ENCODE measurements at places on chromosomes 13 and 19.

- no peak for DNase-seq
These were observed 56.2 kb upstream of the UBE2L5 start for GRCh38 chr13:30366088-30366487.

DNA sequence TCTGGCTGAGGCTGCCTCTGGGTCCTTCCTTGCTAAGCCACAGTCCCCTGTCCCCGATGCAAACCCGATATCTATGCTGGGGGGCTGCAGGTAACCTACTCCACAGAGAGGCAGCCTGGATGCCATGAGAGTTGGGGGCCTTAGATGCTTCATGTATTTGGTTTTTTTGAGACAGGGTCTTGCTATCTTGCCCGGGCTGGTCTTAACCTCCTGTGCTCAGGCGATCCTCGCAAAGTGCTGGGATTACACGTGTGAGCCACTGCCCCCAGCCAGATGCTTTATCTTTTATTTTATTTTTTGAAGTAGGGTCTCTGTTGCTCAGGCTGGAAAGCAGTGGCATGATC, 1.5 kb downstream of the ATCAY start:
- DNase-seq: no peak

GRCh38 chr13:30255696-30256095, 51.7 kb downstream of the KATNAL1 start:
- DNase-seq: no peak

- DNase-seq: no peak
These were observed 16.7 kb downstream of the MYBPC2 start for GRCh38 chr19:50449236-50449899.

- DNase-seq: no peak
These were observed 39.8 kb downstream of the DACH1 start for GRCh38 chr13:71827241-71827640.

DNA sequence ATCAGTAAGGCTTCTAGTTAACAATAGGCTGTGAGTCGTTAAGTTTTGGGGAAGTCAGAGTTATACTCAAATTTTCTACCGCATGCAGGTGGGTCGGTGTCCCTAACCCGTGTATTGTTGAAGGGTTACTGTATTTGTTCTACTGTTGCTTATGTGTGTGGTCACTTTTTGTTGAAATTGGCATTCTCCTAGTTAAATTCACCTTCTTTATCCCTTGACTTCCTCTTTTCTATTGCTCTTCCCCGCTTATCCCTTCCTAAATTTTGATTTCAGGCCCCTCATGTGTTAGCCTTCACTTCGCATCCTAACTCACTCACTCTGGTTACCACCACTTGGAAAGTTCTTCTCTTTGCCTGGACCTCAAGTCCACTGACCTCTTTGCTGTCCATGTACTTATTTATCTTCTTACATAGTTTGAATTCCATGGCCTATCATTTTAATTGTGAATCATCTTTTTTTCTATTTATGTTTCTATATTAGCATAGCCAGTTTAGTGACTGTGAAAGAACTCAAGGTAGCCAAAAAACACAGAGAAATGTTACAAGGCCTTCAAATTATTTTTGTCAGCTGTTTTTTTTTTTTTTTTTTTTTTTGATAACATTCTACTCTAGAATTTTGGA, 52.9 kb downstream of the NDFIP2 start:
- no peak for DNase-seq

DNA sequence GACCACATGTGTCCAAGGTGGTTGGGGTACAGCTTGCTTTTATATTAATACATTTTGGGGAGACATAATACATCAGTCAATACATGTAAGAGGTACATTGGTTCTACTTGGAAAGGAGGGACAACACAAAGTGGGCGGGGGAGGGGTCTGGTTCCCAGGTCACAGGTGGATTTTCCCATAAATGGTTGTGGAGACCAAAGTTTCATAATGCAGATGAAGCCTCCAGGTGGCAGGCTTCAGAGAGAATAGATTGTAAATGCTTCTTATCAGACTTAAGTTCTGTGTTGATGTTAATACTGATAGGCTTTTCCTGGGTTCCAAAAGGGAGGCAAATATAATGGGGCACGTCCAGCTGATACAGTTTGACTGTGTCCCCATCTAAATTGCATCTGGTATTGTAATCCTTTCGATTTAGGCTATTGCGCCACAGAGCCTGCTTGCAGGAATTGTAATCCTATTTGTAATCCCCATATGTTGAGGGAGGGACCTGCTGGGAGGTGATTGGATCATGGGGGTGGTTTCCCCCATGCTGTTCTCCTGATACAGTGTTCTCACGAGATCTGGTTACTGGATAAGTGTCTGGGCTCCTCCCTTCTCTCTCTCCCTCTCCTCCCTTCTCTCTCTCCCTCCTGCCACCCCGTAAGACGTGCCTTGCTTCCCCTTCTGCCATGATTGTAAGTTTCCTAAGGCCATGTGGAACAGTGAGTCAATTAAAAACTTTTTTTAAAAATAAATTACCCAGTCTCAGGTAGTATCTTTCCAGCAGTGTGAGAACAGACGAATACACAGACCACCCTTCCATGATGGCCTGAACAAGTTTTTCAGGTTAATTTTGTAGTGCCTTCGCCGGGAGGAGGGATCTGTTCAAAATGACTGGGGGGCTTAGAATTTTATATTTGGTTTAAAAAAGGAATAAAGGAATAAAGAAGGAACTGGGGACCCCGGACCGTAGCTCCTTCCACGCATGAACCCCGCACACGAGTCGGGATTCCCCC, 44.9 kb downstream of the ZNF823 start:
- DNase-seq: no peak

DNA sequence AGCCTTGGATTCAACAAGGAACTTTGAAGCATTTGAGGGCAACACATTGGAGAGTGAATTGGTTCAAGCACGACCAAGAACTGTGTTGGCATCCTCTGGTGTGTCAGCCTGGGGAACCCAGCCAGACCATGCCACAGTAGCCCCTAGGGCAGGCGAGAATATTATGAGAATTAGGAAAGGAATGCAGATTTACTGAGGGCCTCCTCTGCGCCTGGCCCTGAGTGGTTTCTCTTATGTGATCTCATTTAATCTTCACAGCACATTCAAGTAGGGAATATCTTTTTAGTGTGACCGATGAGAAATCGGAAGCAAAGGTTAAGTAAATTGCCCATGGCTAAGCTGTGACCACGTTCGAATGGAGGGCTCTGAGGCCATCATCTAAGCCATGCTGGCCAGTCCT, 15.3 kb upstream of the ERICH6B start:
- DNase-seq: no peak

DNA sequence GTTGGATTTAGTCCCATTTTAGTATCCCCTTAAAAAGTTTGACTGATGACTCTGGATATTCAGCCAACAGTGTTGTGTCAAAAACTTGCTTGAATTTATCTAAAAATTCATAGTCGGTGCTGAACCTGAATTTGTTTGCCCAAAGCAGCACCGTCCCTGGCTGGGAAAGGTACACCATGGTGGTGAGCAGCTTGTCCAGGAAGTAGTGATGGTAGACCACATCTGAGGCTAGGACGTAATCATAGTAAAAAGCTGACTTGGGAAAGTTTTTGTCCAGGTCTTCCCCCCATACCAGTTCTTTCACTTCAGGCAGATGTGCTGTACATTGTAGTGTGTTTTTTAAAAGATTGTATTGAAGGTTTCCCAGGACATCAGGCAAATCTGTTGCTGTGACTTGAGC, 8.8 kb downstream of the METTL21C start:
- DNase-seq: no peak

- DNase-seq: no peak
These were observed 249.5 kb upstream of the STARD13 start for GRCh38 chr13:33535061-33535460.

- DNase-seq: no peak
These were observed 217.9 kb downstream of the VWA8 start for GRCh38 chr13:41742917-41743552.

GRCh38 chr19:13712767-13713201, 51.5 kb upstream of the MRI1 start:
- DNase-seq: no peak

DNA sequence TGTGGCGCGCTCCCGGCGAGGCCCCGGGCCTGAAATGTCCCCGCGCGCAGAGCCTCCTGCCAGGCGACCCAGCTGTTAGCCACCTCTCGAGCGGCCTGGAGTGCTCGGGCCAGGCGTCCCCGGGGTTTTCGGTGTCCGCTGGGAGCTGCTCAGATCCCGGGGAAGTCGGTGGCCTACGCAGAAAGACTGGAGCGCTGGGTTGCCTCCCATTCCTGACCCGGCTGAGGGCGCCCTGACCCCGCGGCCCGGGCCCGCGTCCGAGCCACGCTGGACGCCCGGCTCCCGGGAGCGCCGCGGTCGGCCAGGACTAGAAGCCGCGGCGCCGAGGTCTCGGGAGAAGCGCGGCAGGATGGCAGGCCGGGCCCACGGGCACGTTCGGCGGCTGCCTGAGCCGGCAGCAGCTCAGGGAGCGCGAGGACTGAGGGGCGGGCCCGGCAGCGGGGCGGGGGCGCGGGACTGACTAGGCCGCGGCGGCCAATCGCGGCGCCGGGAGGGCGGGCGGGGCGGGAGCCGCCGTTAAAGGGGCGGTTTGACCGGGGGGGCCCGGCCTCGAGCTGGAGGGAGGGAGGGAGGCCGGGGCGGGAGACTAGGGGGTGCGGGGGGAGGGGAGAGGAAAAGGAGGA, 1.3 kb upstream of the ZIC2 start:
- DNase-seq: peak; percentile 76

DNA sequence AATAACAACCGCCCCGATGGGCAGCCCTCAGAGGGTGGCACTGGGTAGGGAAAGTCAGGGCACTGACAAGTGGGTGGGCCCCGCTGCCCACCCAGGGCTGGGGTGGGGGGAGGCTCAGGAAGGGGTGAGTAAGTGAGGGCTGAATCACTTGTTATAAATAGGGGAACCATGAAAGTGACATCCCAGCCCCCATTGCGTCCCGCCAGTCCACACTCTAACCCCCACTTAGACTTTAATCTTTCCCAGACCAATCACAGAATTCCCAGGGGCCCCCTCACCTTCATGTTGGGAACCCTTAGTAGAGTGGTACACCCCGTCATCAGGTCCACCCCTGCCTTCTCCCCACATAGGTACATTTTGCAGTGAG, 37.0 kb upstream of the NANOS3 start:
- DNase-seq: no peak

- DNase-seq: no peak
These were observed 16.2 kb downstream of the ZNF791 start for GRCh38 chr19:12626958-12627357.

DNA sequence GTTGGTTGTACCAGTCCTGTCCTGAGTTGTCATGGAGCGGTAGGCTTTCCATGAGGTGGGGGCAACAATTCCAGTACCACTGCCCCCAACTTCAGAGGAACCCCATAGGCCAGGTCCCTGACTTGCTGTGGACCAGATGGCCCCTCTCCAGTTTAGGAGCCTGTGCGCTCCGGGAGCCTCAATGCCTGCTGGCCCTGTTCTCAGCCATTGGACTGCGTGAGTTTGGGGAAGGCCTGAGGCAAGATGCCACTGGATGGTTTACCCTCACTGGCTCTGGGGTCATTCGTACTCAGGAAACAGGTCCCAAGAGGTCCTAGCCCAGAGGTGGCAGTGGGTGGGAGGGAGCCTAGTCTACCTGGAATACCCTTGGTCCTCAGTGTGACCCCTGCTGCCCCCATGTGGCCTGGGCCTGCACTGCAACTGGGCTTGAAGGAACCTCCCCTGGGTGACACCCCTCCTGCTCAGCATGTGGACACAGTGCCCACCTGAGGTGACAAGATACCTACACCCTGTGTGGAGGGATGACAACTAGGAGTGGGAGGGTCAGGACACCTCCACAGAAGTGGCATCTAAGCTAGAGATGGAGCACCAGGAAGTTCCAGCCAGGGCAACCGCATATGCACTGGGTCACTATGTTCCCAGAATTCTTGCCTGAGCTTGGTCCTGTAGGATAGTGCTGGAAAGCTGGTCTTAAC, 6.0 kb upstream of the PRR19 start:
- peak; percentile 93 for DNase-seq

DNA sequence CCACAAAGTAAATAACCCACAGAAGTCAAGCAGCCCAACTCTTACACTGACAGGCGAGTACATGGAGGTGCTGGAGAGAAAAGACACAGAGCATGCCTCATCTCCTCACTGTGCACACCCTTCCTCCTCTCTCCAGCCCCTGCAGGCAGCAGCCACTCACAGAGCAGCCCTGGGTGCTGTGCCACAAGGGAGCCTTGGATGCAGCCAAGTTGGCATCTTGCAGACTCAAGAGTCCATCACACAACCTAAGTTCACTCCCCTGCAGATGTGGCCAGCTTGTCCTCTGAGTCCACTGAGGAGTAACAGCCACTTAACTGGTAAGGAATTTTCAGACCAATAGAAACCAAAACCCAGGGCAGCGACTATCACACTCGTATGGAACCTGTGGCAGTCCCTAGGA, 47.4 kb downstream of the BRD4 start:
- no peak for DNase-seq

DNA sequence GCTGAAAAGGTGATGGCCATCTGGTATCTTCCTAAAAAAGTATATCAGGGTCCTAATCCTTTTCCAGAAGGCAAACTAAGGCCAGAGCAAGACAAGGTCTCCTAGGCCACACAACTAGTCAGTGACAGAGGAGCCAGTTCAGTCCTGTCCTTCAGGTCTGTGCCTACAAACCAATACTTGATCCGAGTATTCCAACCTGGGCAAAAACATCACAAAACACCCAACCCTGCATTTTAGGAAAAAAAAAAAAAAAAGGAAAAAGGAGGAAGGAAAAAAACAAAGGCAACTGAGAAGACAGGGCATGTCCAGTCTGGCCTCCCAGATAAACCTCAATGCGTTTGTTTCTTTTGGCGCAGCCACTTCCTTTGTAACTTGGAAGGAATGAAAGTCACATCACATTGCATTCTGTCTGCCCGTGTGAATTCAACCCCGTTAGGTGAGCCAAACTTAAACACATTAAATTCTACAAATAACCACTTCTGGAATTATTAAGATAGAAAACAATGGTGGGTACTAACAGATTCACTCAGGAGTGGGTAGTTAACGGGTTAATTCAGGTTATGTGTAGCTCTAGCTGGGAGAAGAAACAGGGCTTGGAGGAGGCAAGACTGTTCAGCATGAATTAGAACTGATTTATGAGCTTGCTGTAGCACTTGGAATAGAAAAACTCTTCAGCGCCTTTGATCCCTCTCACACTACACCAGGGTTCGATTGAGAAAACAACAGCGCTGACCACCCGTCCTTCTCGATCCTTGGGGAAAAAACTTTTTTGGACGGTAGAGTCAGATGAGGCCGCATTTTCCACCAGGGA, 43.0 kb upstream of the HNRNPA1L2 start:
- DNase-seq: peak; percentile 29

All from endothelial cell (in vitro differentiated cells).